NCI-H2227 treated with DMSO at 0.1 percent for 48 hours (cell line): ENCODE measurements at places on chromosomes 4 and X.

GRCh38 chr4:157075401-157075800, 549 bp upstream of the GLRB start:
- no peak for DNase-seq

- no peak for DNase-seq
These were observed 4.1 kb downstream of the ABCB7 start for GRCh38 chrX:75151827-75152592.

- no peak for DNase-seq
These were observed 16.5 kb downstream of the TMPRSS11E start for GRCh38 chr4:68463796-68464195.

GRCh38 chr4:145679991-145680455, at the start of gene C4orf51:
TSS of gene C4orf51 (plus strand) at chr4:145680146. CDS start at chr4:145680204, 58 bp downstream.
- no peak for DNase-seq

DNA sequence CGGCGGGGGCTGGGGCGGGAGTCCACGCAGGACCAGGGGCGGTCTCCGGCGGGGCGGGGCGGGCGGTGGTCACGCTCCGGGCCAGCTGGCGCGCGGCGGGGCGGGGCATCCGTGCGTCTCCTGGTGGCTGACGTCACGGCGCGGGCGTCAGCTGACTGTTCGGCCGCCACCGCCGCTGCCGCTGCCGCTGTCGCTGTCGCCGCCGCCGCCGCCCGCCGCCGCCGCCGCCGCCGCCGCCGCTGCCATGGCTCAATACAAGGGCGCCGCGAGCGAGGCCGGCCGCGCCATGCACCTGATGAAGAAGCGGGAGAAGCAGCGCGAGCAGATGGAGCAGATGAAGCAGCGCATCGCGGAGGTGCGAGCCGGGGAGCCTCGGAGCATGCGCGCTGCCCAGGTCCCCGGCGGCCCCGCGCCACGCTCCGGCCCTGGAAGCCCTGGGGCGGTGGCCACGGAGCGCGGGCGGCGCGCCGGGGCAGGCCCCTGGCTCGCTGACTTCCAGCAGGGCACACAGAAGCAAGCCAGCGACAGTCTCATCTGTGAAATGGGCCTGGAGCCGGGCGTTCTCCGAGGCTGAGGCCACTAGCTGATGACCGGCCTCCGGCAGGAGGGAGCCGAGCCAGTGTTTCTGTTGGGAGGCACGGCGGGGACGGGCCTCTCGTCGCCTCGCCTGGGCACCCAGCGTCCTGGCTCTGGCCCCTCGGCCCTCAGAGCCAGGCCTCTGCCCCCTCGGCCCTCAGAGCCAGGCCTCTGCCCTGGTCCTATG, at the start of gene FAM50A:
FAM50A (plus strand) TSS at position 150 of the 763 bp plus-strand sequence; CDS start at position 245, 95 bp downstream.
- peak; percentile 49 for DNase-seq

- DNase-seq, result no peak
These were observed 15.8 kb upstream of the SFRP2 start for GRCh38 chr4:153804722-153805121.

- no peak for DNase-seq
These were observed 288.4 kb downstream of the BCOR start for GRCh38 chrX:39809331-39809730.

DNA sequence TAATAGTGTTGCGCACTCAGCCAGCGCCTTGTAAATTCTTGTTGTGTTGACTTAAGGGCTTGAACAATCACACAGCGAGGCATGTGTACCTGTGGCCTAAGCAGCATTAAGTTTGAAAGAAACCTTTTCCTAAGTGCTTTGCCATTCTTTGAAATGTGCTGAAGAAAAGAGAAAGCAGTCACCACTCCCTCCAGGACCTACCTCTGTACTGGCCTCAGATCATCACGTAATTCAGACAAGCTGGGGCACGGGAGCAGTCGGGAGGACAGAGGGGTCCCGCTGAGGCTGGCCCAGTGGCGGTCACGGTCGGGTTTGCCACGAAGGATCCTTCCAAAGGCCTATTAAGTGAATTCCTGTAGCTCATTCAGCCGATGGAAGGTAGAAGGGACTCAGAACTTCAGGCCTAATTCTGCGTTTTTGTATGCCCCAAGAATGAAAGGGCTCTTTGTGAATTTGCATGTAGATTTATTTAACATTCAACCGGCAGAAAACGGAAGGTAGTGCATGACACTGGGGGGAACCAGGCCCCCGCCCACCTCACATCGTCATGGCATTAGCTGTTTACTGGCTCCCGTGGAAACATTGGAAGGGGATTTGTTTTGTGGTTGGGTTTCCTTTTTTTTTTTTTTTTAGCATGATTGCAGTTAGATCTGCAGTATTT, 106.3 kb downstream of the TRAPPC11 start:
- no peak for DNase-seq

- DNase-seq, result no peak
These were observed 187.8 kb upstream of the NR3C2 start for GRCh38 chr4:148630051-148630450.

DNA sequence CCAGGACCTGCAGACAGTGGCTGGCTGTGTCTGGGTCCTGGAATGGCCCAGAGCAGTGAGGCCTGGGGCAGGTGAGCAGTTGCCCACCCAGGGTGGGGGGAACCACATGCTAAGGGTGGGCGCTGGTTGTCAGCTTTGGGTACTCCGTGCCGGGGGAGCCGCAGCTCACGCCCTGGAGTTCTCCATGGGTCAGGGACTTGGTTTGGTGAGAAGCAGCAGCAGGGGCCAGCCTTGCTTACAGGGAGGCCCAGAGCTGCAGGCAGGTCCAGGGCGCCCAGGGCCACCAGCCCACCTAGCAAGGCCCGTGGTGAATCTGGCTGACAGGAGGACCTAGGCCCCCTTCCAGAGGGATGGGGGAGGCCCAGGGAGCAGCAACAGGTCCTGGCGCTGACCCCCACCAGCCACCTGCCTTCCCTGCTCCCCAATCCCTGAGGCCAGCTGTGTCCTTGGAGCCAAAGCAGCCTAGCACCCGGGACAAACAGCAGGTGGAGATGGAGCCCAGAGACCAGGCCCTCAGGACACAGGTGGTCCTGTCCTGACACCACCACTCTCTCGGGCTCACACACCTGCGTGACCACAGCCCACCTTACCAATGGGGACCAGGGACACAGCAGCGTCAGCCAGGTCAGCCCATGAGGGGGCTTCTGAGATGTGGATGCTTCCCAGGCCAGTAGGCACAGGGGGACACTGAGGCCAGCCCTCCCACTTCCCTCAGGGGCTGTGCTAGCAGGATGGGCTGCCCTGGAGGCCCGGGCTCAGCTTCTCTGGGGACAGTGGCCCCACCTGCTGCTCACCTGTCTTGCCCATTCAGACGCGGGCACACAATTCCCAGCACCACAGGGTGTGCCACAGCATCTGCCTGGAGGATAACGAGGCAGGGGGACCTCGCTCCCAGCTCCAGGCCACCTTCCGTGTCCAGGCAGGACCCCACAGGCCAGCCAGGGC, 3.5 kb downstream of the MXD4 start:
- no peak for DNase-seq

- no peak for DNase-seq
These were observed 14.9 kb downstream of the TAF7L start for GRCh38 chrX:101276238-101276637.

GRCh38 chr4:18012807-18013462, 8.6 kb downstream of the LCORL start:
- no peak for DNase-seq

- DNase-seq, result no peak
These were observed 1104.5 kb downstream of the FAT4 start for GRCh38 chr4:126419266-126419665.

DNA sequence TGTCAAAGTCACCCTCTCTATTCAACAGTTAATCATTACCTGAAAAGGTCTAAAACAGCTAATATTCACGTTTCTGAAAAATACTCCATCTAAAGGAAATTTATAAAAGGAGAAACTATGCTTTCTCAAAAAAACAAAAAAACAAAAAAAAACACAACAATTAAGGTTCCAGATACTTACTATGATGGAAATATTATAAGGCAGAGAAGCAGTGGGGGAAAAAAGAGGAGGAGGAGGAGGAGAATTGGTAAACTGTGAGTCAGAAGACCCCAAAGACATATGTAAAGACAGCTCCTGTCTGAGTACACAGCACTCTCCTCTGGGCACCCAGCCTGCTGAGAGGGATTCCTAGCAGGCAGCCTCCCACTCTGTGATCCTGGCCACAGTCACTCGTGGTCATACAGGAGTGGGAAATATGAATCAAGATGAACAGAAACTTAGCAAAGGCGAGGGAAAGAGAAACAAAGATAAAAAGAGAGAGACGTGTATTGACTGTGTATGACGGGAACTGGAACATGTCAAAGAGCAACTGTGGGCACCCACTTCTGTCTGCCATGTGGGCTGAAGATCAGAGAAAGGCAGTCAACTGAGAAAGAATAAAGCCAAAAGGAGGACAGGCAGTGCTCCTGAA, 12.5 kb downstream of the KLHL15 start:
- DNase-seq, result no peak

DNA sequence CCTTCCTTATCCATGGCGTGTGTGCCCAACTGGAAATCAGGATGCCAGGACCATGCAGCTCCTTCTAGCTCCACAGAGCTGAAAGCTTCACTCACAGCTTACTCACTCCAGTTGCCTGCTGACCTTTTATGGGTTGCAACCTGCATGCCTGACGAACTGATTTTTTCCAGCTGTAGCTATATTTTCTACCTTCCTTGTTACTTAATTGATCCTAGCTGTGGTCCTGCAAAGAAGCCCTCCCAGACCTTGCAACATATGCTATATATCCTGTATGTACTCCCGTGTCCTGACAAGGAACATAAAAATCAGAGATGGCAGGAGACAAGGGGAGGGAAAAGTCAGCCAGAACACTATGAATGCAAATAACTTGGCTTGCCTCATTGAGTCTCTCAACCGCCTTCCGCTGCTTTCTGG, 135.3 kb upstream of the LDB2 start:
- DNase-seq, result no peak

- DNase-seq, result no peak
These were observed 459.7 kb downstream of the MID1IP1 start for GRCh38 chrX:39260965-39261364.
